ENCODE measurements at places on chromosomes 12 and 14.

DNA sequence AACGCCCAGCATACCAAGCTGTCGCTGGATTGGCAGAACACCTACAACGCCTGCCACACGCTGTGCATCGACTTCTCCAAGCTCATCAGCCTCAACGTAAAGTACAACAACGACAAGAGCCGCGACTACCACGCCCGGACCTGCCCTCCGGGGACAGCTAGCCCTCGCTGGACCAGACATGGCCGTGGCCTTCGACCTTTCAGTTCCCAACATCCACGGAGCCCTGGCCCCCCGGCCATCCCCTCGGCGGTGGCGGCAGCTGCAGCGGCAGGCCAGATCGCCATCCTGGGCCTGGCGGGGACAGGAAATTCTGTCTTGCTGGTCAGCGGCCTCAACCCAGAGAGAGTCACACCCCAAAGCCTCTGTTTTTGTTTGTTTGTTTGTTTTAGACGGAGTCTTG lies 132.6 kb upstream of the FUT8 start:
- no peak for DNase-seq

DNA sequence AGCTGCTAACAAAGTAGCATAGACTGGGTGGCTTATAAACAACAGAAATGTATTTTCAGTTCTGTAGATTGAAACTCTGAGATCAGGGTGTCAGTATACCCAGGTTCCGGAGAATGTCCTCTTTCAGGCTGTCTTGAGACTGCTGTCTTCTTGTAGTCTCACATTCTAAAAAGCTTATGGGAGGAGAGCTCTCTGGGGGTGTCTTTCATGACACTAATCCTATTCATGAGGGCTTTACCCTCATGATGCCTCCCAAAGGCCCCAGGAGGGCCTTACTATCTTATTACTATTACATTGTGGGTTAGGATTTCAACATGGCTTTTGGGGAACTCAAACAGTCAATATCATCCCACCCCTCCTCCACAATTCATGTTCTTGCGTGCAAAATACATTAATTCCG lies 94.3 kb downstream of the AEBP2 start:
- no peak for DNase-seq

- DNase-seq, result no peak
Measured at GRCh38 chr14:68810173-68811153, 17.6 kb upstream of the ZFP36L1 start.

DNA sequence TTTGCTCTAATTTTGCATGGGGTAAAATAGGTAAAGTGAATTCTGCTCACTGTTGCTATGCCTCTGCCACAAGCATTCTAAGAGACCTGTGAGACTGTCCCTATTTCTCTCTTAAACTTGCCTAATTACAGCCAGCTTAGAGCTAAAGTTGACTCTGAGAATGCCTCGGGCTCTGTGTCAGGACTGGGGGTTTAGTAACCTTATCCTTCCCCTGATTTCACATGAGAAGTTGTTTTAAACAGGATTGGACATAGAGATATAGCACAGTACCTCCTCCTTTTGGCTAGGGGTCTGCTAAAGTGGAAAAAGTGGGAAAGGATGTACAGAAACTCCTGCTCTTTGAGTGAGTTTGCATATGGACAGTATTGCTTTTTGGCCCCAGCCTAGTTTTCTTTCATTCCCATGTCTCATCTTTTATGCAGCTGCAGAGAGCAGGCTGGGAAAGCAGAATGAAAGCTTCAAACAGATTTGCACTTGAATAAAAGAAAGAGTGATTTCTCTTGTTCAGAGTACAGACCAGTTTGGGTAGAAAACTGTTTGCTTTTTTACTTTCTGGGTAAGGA lies 122.0 kb downstream of the RAD51B start:
- no peak for DNase-seq

DNA sequence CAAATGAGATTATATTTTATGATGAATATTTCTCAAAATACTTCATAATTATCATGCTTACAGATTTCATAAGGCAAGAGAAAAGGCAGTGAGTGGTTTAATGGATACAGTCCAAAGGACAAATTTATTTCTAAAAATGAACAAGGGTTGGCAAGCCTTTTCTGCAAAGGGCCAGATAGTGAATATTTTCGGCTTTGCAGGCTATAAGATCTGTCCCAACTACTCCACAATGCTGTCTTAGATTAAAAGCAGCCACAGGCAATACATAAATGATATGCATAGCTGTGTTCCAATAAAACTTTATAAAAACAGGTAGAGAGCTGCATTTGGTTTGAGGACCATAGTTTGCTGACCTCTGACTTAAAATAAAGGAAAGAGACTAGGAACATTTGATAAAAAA lies 42.9 kb upstream of the STK38L start:
- no peak for DNase-seq

- no peak for DNase-seq
Measured at GRCh38 chr14:21308132-21308478, 28.2 kb downstream of the RPGRIP1 start.

DNA sequence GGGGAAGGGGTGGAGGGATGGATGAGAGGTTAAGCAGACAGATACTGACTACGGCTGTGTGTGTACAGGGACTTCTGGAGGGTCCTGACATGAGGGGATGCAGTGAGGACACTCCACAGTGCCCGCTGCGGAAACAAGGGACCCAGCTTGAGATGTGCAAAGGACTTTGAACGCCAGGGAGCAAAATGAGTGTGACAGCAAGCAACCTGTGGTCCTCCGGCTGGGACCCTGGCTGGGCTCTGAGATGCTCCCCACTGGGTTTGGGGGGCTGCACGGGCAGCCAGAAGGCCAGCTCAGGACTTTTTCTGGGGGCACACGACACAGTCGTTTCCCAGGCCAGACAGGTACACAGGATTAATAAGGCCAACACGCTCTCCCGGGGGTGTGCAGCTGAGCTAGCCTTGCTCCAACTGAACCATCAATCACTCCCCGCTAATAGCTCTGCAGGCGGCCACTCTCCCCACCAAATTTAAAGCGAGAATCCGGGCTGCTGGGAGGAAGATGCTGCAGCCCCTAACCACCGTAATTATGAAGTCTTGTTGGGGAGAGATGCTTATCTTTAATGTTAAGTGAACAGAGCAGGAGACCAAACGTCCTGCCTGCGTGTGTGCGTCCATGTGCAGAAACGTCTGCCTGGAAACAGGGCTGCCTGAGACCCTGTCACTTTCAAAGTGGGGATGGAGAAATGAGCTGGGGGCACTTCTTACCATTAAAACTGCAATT lies 51.6 kb upstream of the DLK1 start:
- no peak for DNase-seq

DNA sequence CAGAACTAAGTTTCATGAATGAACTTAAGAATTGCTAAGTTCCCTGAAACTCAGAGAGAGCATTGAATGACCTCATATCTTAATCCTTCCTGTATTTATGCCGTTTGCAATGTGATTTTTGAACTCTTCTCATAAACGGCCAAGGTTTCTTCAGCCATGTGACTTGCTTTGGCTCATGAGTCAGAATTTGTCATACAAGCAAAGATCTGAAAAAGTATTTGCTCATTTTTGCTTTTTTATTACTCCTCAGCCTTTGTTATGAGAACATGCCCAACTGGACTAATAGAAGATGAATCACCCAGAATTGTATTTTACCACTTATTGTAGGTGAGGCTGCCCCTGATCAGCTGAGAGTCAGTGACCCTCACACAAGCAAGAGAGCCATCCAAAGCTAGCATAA lies 693.8 kb downstream of the BCL11B start:
- DNase-seq, result no peak

DNA sequence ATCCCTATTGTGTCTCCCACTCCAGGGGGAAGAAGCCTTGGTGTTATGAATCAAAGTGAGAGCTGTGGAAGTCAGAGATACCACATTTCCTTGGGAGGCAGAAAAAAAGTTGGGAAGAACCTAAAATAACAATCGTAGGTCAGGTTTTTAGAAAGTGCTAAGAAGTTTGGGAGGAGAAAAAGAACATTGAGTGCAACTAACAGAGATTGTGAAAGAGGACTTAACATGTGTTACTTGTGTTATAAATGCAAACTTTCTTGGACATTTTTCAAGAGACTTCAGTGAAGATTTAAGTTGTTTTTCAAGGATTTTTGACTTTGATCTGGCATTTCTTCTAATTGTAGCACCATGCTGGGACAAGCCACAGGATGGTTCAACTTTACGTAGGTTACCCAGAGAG lies 7.8 kb upstream of the ERP27 start:
- no peak for DNase-seq

DNA sequence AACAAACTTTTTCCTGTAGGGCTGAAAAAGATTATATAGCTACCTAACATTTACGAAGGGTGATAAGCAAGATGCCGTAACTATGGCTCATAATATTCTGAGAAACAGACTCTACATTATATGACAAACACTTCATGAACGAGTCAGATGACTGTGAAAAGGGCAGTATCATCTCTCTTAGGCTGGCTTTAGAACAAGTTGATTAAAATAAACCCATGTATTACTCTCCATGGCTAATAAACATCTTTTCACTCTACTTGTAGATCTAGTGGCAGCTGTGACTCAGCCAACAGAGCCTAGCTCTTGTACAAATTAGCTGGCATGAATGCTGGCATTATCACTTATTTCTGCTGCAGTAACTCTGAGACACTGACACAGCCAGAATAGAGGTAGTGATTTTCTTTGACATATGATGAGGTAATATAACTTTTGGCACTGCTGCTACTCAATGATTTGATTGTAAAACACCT lies 47.1 kb downstream of the SLC2A13 start:
- no peak for DNase-seq

DNA sequence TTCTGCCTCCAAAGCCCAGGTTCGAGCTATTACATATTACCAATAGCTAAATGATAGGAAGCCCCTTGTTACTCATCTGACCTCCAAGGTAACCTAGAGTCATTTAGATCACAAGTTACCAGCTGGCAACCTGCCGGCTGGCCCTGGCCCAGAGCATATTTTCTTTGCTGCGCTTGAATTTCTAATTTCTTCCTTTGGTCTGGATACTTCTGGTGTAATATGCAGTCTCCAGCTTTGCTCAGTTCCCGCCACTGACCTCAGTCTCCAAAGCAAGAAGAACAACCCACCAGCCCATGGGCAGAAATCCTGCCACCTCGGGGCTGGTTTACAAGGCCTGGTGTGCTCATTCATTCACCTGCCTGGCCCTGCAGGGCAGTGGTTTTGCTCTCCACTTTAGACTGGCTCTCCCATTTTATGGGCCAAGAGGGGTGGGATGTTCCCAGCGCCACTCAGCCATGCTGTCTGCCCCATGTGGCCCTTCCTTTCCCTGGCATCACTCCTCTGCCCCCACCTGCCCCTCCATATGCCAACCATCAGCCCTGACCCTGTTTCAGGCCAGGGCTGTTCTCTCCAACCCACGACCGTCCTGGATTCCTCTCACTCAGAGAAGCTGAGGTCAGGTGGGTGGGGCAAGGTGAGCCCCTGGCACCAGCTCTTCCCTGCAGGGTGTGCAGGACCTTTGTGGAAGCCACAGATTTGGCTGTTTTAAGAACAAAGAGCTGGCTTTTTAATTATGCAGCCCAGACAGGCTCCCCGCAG lies 76.0 kb downstream of the PRIMA1 start:
- DNase-seq, result no peak

GRCh38 chr12:96063046-96063445 lies 27.7 kb upstream of the LTA4H start:
- DNase-seq, result no peak

- no peak for DNase-seq
Measured at GRCh38 chr14:104359301-104359968, 220.1 kb upstream of the C14orf180 start.

DNA sequence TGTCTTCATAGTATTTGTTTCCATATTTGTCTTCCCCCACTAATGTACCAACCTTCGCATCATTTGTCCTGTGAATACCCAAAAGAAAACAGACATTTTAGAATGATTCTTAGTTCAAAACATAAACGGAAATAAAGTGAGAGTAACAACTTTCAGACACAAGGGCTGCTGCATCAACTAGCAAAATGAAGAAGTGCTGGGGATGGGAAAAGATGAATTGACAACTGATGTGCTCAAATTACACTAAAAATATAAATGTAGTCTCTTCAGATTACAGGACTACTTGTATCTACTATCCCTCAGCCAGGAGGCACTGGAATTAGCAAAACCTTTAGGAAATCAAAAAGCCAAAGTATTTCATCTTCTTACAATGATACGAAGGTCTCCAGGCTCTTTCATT lies 743 bp downstream of the NDUFA12 start:
- no peak for DNase-seq

GRCh38 chr12:51814311-51815088 lies 34.0 kb downstream of the FIGNL2 start:
- peak; percentile 76 for DNase-seq

GRCh38 chr12:113277511-113277910 lies 56.2 kb downstream of the TPCN1 start:
- DNase-seq, result no peak

GRCh38 chr14:100423317-100424010 lies 100.3 kb downstream of the SLC25A47 start:
- DNase-seq, result no peak

DNA sequence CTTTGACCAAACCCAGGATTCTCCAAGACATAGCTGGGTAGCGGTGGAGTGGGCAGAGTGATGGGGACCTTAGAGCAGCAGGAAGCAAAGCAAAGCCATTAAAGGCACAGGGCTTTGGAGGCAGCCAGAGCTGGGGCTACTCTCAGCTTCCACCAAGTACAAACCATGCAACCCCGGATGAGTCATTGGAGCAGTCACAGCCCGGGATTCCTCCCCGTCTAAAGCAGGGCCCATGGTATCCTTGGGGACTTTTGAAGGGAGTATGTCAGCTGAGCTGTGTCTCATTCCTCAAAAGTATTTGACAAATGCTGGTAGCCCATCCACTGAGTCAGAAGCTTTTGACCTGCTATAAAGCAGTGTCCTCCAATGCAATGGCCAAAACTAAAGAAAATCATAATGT lies 9.7 kb upstream of the IFI27 start:
- no peak for DNase-seq

Measured in activated CD4-positive, alpha-beta T cell treated with anti-CD3 and anti-CD28 coated beads, Interleukin-2, amount 50 U/mL, for 48 hours (primary cell).